ENCODE measurements at places on chromosomes 12 and 14. TPM values are rescaled to one million over a fixed set of nuclear protein-coding genes. Genes with fewer than 3 reads are reported as not detected.

DNA sequence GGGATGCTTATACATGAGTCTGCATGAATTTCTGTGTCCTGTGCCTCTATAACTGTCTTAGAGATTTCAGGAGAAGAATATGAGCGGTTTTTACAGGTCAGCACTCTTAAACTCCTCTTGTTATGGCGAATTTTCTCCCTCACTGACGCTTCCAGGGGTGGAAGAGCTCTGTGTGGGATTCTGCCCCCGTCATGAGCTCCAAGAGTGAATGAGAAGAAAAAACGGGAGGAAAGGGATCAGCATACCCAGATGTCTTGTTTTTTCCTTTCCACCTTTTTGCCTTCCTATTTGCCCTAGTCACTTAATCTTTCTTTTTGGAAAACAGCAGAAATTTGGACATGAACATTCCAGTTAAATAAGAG, 651 bp downstream of the PFKM start:
- DNase-seq: no peak

- DNase-seq: no peak
Measured at GRCh38 chr14:104595116-104595675, 9.4 kb downstream of the TMEM179 start.

- DNase-seq: no peak
Measured at GRCh38 chr12:89134213-89134770, 218.0 kb downstream of the DUSP6 start.

GRCh38 chr14:101557811-101558738, 3.2 kb upstream of the DIO3 start:
- no peak for DNase-seq

DNA sequence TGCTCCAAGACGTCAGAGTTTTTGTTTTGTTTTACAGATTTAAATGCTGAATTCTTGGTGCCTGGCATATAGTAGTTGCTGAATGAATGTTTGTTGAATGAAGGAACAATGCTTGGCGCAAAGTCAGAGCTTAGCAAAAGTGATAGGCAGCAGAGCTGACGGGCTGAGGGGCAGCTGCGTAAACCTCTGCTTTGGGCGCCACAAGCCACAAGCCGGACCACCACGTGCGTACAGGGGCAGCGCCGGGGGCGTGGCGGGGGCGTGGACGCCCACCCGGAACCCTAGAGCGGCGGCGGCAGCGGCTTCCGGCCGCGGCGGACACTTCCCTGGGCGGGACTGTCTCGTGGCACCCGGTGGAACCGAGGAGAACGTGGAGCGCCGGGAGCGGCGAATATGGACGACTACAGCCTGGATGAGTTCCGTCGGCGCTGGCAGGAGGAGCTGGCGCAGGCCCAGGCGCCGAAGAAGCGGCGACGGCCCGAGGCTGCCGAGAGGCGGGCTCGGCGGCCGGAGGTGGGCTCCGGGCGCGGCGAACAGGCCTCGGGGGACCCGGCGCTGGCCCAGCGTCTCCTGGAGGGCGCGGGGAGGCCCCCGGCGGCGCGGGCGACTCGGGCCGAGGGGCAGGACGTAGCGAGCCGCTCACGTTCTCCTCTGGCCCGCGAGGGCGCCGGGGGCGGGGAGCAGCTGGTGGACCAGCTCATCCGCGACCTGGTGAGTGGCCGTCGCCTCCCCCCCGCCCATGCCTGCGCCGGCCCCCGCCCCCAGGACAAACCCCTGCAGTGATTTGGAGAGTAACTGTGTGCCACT, at the start of gene FBXW8:
Gene FBXW8 (plus strand): TSS at position 306 of the 807 bp plus-strand sequence. CDS start 88 bp downstream, at position 394.
- DNase-seq: peak; percentile 52

DNA sequence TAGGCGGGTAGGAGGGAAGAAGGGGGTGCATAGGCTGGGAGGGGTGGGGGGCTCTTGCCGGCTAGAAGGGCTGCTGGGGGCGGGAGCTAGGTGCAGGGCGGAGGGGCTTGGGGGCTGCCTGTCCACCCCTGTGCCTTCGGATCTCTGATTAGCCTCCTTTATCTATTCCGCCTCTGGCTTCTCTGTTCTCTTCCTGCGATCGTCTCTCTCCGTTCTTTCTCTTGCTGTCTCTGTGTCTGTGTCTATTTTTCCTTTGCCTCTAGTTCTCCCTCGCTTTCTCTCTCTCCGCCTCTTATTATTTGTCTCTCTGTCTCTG, 166.7 kb upstream of the LHX5 start:
- no peak for DNase-seq

- DNase-seq: peak; percentile 66
Measured at GRCh38 chr14:68507544-68508081, 285.3 kb downstream of the ZFP36L1 start.

- DNase-seq: no peak
Measured at GRCh38 chr12:93497456-93497855, 30.1 kb downstream of the MRPL42 start.

- DNase-seq: no peak
Measured at GRCh38 chr12:32522331-32523221, 123.2 kb downstream of the FGD4 start.

- DNase-seq: no peak
Measured at GRCh38 chr14:87179936-87180335, 813.0 kb downstream of the GALC start.

CMTM5 gene
- total RNA-seq: not detected

GRCh38 chr12:118981285-118982211, at the start of gene SRRM4:
Gene SRRM4 (plus strand): TSS chr12:118981541. CDS start chr12:118981883, 342 bp downstream.
- DNase-seq: no peak

DNA sequence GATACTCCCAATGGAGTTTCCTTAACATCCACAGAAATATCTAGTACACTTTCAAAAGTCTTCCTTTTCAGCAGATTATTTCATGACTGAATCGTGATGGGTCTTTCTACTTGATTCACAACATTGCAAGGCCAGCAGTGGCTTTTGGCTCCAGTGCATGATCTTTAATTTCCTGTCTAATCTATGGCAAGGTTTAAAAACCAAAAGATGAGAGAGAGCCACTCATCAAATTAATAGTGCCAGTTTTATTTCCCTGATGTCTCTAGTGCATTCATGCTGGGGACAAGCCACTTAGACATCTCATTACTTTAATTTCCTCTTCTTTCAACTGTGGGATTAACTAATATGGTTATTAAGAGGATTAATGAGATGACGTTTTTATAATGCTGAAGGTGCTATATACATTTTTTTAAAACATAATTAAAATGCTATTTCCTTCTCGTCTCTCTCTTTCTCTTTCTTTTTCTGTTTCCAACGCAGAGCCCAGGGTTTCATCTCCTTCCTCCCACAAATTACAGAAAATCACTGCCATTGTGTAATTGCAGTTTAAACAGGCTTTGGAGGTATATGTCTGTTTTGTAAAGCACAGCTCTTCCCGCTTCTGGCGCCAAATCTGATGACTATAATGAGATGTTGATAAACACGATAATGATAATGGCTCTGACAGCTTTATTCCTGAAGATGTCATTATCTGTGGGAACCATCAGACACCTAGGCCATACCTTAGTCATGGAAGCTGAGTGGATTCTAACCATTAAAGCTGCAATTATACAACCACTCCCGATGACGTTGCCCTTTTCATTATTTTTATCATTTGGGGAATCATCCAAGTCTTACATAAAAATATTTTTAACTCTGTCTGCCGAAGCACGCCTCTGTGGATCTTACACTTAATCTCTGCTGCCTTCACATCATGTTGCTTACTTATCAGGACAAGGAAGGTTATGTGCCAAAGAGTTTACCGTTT, 103.1 kb upstream of the PPM1H start:
- DNase-seq: no peak

- no peak for DNase-seq
Measured at GRCh38 chr14:31243860-31244259, 36.3 kb upstream of the HECTD1 start.

- DNase-seq: no peak
Measured at GRCh38 chr12:39619316-39619659, 315 bp downstream of the ABCD2 start.

GRCh38 chr14:105060751-105061427, 4.3 kb downstream of the GPR132 start:
- DNase-seq: peak; percentile 38

DNA sequence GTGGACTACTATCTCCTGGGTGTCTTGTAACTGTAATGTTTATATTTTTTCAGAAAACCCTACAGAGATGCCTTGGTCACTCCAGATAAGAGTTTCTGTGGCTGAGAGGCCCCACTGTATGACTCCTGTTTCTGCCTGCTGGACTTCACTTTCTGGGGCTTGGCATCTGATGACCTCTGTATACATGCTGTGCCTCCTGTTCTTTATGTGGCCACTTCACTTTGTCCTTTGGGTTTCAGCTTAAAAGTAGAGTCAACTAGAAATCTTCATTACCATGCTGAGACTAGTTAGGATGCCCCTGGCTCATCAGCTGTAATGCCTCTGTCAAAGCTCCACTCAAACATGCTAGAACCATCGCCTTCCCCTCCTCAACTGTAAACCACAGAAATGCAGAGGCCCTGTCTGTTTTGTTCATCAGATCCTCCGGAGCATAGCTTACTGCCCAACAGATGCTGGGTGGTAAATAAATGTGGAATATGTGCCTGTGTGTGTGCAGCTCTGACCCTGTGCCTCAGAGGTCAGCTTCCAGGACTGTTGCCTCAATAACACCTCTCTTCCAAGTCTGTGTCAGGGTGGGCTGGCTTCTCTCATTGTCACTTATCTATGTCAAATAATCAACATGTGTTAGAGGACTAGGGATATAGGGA, 25.5 kb downstream of the ZNF664 start:
- no peak for DNase-seq

LRTM2 gene
- total RNA-seq: not detected

- DNase-seq: no peak
Measured at GRCh38 chr14:76761960-76762410, 717 bp downstream of the VASH1 start.

ALDH1L2 gene
- 0.32 TPM for total RNA-seq

DNA sequence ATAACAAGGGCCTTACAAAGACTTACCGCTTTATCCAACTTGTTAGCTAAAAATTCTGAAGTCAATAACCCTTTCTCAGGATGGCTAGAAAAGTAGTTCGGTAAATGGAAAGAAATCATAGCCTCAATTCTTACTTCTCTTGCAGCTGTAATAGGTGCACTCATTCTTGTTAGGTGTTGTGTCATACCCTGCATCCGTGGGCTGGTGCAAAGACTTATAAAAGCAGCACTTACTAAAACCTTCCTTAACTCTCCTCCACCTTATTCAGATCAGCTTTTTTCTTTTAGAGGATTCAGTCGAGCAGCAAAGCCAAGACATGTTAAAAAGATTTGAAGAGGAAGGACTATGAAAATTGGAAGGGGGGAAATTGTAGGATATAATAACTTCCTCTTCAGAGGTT, 238.2 kb upstream of the DIO3 start:
- no peak for DNase-seq

DNA sequence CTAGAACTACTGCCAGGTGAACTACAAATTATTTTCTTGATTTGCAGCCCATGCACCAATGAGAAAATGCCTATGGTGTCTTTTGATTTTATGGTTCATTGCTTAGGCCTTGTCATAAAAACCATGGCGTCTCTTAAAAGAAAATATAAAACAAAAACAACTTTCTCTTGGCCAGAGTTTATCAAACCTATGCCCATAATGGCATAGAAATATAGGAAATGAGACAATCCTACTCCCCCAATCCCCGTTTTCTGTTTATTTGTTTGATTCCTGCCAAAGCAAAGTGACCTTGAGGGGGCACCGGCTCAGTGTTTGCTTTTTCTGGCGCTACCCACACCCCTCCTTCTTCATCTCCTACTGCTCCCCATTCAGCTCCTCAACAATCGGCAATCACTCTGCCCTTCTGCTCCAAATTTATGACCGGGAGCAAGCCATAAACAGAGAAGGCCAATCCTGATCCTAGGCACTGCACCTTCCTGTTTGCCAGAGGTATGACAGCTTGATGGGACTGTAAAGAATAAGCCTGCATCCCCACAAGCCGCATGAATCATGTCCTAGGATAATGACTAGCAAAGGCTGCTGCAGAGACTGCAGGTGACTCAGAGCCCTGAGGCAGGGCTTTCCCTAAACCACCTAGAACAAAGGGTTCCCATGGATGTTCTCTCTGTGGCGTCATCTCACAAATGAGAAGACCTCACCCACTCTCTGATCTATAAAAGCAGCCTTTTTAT, 874.9 kb downstream of the NRXN3 start:
- no peak for DNase-seq

DNA sequence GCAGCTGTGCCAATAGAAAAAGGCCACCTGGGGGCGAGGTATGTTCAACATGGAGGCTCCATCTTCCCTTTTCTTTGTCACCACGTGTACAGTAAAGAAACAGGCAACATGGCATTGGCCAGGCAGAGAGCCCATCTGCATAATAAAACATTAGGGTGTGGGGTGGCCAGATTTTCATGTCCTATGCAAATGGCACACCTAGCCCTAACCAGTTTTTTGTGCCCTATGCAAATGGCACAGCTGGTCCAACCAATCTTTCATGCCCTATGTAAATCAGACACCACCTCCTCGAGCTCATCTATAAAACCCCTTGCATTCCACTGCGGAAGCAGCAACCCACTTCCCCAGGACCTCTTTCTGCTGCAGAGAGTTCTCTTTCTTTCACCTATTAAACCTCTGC, 149.1 kb upstream of the RGS6 start:
- DNase-seq: no peak

DNA sequence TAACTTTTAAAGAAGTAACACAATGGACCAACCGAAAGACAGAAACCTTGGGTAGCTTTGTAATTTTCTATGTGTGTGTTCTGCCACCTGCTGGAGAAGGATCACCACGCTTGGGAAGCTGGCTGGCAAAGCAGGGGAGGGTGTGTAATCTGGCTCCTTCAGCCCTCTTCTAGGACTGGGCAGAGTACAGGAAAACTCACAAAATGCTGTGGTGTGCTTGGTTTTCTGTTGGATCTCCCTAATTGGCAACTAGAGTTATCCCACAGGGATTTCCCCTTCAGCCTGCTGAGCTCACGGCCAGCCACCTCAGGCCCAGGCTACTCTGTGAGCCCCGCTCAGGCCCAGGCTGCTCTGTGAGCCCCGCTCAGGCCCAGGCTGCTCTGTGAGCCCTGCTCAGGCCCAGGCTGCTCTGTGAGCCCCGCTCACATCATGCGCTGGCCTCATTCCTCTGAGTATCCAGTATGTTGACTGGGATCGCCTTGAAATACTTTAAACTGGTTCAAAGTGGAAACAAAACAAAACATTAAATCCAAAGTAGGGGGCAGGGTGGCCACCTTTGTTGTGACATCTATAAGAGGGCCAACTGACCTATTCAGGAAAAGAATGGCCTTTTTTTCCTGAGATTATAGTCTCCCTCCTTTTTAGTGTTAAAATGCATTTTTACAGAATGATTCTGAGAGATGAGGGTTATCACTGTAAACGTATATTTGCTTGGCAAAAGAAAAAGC, 52.0 kb upstream of the RNU6-8 start:
- peak; percentile 42 for DNase-seq

Data from naive thymus-derived CD4-positive, alpha-beta T cell (primary cell).